Jurkat, Clone E6-1 (cell line): ENCODE measurements at places on chromosomes 3 and 15.

- no peak for DNase-seq
These were observed 25.3 kb upstream of the SELENOT start for GRCh38 chr3:150577855-150578254.

DNA sequence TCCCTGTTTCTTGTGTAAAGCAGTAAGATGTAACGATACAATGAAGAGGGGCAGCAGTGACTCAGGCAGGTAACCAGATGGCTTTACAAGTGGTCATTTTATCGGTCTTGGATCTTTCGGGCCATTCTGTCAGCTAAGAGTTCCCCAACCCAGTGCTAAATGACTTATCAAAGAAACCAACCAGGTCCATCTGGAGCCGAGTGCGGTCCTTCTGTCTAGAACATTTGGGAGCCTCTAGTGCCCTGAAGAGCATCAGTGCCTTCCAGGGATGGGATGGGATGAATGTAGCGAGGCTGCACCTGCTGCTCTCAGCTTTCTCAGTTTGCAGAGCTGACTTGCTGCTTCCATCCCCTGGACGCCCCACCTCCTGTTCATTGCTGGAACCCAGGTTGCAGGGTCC, 131.7 kb upstream of the AGBL1 start:
- no peak for DNase-seq

DNA sequence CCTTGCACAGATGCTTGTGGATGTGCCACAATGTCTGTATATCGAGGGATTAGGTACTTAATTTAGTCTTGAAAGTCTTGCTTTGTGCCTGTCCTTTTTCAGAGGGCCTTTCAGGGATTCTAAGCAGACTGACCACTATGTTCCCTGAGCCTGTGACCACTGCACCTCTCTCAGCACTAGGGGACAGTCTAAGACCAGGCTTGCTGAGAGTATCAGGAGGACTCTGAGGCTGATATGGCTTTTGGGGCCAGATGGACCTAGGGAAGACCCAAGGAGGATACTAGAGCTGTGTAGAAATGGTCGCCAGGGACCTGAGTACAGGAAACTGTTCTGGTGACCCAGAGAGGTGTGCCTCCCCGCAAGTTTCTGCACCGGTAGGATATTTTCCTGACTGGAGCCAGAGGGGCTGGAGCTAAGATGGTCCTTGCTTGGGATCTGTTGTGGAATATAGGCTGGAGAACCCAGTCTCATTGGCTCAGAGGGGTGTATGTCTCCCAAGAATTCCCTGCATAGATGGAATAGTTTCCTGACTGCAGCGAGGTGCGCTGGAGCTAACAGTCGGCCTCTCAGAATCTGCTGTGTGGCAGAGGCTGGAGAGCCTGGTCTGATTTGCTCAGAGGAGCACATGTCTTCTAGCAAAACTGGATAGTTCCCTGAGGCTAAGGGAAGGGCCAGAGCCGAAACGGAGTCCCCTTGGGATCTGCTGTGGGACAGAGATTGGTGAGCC, 213.2 kb upstream of the DCBLD2 start:
- DNase-seq, result no peak

DNA sequence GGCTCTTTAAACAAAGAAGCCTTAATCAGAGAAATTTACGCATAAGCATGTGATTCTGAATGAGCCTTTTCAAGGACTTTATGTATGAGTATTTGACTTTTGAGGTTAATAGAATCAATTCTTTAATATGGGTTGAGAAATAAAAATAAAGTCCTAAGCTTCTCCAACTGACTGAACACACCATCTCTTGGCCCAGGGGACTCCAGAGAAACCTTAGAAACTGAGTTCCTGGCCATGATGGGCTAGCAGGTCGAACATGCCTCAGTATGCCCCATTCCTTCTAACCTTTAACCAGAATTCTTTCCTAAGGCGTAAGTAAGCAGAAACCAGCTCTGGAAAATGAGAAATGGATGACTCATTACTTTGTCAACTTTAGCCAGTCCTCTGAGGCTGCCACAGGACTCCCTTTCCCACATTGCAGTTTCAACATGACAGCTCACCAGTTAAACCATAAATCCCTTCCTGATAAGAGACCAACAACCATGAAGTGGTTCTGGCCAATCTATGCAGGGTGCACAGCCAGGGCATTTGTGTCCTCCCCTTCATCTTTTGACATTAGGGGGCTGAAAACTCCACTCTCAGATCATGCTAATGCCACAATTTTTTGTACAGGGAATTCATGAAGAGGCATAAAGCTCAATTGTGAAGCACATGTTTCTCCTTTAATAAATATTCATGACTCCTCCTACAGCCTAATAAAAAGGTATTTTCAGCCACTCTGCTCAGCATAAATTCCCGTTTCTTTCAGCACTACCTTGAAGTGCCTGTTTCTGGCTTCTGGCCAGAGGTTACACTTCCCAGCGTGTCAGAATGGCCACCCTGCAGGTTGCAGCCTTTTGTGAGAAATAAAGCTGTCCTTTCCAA, 33.3 kb downstream of the TM4SF18 start:
- no peak for DNase-seq

GRCh38 chr3:153614140-153614539, 452.1 kb downstream of the RAP2B start:
- no peak for DNase-seq

DNA sequence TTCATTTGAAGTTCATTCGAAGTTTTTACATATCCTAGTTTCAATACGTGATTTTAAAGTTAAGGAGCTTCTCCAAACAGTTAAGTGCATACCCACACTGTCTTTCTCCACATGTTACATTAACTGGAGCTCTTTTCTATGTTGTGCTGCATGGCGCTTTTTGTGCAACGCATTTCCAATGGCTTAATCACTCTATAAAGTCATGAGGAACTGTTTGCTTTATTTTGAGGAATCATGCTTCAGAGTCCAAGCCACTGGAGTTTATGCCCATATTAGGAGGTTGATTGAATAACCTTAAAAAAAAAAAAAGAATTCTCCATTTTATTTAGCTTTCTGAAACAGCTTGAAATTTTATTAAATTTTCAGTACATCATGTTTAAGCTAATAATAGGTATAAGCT, 109.4 kb upstream of the MBNL1 start:
- DNase-seq, result no peak

GRCh38 chr3:173838644-173839043, 441.1 kb downstream of the NLGN1 start:
- no peak for DNase-seq

- no peak for DNase-seq
These were observed 13.3 kb downstream of the ITGA11 start for GRCh38 chr15:68418611-68419161.

- no peak for DNase-seq
These were observed 18.2 kb downstream of the PLOD2 start for GRCh38 chr3:146142757-146143156.

DNA sequence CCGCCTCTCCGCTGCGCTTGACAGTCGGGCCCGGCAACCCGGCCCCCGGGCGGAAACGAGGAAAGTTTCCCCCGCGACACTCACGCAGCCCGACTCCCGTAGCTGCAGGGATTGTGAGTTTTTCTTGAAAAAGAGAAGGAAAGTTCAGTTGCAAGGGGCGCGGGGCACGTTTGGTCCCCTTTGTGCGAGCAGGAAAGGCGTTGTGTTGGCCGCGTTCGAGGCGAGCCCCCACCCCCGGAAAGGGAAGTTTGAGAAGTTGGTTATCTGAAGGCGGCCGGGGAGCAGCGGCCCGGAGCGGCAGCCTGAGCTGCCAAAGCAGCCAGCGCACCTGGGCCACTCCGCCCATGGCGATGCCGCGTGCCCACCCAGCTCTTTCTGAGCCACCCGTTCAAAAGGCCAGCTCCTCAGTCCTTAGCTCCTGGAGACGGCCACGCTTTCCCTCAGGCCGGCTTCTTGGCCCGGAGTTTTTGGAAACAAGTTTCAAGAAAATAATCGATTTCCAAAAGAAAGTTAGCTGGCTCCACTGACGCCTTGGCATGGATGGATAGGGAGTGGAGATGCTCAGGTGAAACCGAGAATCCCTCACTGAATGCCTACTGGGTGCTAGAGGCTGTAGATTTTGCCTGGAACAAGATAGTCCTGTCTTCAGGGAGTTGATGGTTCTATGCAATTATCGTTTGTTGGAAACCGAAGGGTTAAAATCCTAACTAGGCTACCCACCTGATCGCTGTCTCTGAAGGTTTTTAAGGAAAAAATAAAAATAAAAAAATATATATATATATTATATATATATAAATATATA, 832 bp downstream of the TGFBR2 start:
- DNase-seq, result no peak

GRCh38 chr15:82835391-82835917, 26.0 kb downstream of the WHAMM start:
- no peak for DNase-seq

DNA sequence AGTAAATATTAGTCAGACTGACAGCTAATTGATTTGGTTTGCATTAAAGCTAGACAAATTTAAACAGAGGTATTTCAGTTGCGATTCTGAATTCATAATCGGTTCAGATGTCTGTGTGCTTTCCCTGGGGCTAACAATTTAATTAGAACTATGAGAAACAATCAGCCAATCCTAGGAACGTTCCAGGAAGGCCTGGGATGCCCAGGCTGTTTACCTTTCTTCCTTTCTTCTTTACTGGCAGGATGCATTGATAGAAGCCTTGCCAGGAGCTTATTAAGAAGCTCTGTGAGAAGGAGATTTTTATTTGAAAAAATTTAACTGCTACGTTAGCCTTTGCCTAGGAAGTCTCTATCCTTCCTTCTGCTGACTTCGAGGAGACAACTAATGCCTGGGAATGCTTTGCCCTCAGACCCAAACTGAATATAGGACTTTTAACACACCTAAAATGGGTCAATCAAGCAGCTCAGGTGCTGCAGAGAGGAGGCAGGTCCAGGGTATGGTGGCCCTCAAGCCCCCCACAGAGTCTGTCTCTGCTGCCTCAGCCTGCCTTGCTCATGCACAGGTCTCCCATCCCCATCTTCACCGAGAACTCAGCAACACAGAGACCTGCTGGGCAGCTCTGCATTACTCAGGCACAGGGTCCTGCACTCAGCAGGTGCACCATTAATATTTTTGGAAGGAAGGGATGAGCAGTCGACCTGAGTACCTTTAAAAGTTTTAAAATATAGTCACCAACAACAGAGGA, 48.5 kb downstream of the PCSK6 start:
- DNase-seq, result no peak

DNA sequence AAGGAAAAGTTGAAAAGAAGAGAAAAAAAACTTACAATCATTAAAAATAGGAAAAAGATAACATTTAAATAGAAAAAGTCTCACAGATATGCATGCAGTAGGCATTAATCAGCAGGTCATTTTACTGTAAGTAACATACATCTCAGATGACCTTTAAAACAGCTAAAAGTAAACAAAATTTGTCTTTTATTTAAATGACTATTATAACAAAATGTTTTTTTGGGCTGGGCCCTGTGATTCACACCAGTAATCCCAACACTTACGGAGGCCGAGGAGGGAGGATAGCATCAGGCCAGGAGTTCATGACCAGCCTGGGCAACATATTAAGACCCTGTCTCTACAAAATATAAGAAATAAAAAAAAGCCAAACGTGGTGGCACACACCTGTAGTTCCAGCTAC, 14.7 kb downstream of the IQGAP1 start:
- no peak for DNase-seq

GRCh38 chr3:155602307-155602706, 142.6 kb downstream of the PLCH1 start:
- no peak for DNase-seq

GRCh38 chr15:84863565-84864443, 20.7 kb upstream of the SLC28A1 start:
- DNase-seq, result no peak

- no peak for DNase-seq
These were observed 62.0 kb upstream of the NR2E3 start for GRCh38 chr15:71748293-71748718.
